ENCODE measurements at places on chromosomes 12 and 14.
A peak's percentile ranks its signal among the peaks of the same experiment; 100 is the strongest.

GRCh38 chr14:55267820-55268219 is 3.4 kb upstream of the FBXO34 start:
- DNase-seq = no peak

- no peak for DNase-seq
Measured at GRCh38 chr14:64202716-64203115, 91.5 kb downstream of the ESR2 start.

GRCh38 chr12:70627677-70628076 is 9.6 kb downstream of the PTPRB start:
- no peak for DNase-seq

- DNase-seq = no peak
Measured at GRCh38 chr14:58315606-58316005, 17.3 kb downstream of the ARID4A start.

DNA sequence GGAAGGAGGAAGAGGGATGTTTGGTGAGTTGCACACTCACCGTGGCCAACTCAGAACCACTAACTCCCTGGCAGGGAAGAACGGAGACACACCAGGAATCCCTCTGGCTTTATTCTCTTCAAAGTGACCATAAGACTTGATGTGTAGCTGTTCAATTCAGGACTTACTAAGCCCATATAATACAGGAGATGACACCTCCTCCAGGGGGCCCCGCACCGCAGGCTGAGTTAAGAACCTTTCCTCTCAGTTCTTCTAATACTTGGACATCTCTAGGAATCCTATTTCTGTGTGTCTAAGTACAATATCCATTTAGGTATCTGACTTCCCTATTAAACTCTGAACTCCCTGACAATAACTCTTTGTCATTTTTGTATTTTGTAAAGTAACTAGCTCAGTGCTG is 49.5 kb downstream of the DCAF4 start:
- DNase-seq = no peak

DNA sequence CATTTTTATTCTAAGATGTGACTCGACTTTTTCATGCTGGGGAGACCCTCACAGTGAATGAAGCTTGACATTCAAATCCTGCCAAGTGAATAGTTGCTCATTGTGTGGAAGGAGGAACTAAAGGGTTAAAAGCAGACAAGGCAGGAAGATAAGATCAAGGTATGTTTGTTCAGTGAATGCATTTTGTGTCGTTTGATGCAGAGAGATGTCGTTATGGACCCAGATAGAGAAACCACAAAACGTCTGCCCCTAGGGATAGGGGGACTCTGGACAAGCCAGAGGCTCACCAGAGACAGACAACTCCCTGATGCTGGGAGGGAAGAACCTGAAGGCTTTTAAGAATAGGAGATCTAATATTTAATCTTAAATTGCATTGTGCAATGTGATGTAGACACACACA is 72.5 kb upstream of the MYL2 start:
- DNase-seq = no peak

GRCh38 chr12:124698211-124698997 is 131.0 kb upstream of the NCOR2 start:
- DNase-seq = no peak

GRCh38 chr14:87457720-87458119 is 535.3 kb downstream of the GALC start:
- DNase-seq = peak; percentile 13

DNA sequence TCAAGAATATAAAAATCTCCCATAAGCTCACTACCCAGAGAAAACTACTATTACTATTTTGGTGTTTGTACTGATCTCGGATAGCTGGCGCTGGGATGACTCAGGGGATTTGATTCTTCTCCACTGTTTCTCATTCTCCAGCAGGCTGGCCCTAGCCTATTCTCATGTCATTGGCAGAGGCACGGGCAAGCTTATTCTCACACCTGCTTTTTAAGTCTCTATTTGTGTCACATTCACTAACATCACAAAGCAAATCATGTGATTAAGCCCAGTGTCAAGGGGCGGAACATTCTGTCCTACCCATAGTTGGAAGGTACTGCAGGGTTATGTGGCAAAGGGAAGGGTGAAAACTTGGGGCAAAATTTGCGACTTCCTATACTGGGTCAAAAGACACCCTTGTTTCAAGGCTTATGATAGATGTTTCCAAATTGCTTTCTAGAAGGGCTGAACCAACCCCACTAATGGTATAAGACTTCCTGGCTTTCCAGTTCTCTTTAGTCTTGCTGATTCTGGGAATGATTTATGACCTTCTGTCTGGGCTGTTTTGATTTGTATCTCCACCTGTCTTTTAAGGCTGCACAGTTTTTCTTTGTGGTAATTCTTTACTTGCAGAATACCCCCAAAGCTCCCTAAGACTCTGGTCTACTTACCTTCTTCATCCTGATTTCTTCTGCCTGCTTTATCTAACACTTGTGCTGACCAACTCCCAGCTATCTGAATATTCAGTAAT is 406.4 kb downstream of the NRXN3 start:
- DNase-seq = no peak

- no peak for DNase-seq
Measured at GRCh38 chr14:57038689-57039088, 228.4 kb upstream of the OTX2 start.

DNA sequence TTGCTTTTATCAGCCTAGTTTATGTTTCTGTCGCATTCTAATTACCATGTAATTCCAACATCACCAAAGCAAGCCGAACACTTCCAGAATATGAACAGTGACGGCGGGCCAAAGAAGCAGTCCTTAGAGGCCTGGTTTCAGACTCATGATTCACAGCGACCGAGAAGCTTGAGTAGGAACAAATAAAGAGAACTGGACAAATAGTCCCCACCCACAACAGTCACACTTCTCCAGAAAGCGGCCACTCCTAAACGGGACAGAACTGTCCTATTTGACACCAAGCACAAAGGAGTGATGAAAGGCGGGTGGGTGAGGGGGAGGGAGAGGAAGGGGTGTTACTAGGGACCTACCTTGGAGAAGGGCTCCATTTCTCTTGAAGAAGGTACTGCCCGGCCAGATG is 136.4 kb downstream of the FOXN3 start:
- no peak for DNase-seq

- no peak for DNase-seq
Measured at GRCh38 chr12:113559466-113559865, 87.8 kb upstream of the LHX5 start.

DNA sequence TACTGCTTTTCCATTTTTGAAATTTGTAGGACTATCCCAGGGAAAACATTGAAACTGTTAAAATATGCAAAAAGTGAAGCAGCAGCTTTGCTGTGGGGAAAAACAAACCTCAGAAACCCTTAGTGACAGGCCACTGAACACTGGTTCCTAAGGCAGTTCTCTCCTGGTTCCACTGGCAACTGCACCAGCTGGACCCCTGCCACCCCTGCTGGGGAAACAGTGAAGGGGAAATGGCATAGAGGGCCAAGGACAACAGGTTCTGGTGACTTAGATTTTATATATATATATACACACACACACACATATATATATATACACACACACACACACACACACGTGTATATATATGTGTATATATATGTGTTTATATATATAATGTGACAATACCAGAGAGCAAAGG is 16.2 kb upstream of the KRT7 start:
- peak; percentile 58 for DNase-seq

- DNase-seq = no peak
Measured at GRCh38 chr14:33294419-33294818, 355.7 kb downstream of the NPAS3 start.

DNA sequence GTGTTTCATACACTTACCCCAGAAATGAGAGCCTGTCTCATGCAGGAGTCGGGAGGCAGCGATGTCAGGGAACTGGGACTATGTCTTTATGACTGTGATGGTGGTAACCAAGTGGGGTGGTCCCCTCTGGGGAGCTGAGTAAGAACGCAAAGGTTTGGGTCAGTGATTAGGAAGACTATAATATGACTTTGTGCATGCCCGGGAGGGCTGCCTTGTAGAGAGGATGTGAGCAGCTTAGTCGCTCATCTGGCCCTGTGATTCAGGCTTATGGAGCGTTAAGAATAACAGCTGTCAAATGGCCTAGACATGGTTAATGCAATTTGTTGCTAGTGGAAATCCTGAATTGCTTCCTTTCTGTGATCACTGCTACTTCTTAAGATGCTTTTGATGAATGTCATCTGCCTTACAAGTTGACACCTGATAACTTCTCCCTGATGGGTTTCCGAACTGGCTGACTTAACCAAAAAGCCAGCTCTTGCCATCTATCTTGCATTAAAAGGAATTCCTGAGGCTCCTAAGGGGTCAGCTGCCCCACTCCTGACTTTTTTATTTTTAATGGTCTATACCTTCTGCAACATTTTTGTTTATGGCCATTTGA is 35.4 kb upstream of the AACS start:
- no peak for DNase-seq

- no peak for DNase-seq
Measured at GRCh38 chr12:114414031-114414865, 8.3 kb upstream of the TBX5 start.

DNA sequence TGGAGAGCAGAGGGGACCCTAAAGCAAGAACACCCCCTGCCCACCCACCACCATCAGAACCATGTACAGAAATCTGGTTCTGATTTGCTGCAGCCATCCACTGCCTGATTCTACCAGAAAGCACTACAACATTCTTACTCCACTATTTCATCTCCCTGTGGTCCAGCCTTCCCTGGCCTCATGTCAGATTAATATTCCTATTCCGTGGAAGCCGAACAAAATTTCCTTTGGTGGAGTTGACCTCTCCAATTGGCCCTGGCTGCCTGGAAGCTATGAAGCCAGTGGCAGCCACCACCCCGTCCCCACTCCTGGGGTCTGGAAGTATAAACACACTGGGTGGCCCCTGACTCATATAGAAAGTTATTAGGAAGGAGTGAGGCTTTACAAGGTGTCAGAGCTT is 60.2 kb downstream of the ANO2 start:
- no peak for DNase-seq

- peak; percentile 69 for DNase-seq
Measured at GRCh38 chr12:18158774-18159557, 69.0 kb upstream of the RERGL start.

Data from RPMI8226 (cell line).